ENCODE measurements at places on chromosomes 12 and 14.

GRCh38 chr12:117863002-117863709 lies 105.6 kb downstream of the KSR2 start:
- DNase-seq = peak; percentile 94

- DNase-seq = no peak
Measured at GRCh38 chr14:105145381-105146180, 23.0 kb downstream of the JAG2 start.

DNA sequence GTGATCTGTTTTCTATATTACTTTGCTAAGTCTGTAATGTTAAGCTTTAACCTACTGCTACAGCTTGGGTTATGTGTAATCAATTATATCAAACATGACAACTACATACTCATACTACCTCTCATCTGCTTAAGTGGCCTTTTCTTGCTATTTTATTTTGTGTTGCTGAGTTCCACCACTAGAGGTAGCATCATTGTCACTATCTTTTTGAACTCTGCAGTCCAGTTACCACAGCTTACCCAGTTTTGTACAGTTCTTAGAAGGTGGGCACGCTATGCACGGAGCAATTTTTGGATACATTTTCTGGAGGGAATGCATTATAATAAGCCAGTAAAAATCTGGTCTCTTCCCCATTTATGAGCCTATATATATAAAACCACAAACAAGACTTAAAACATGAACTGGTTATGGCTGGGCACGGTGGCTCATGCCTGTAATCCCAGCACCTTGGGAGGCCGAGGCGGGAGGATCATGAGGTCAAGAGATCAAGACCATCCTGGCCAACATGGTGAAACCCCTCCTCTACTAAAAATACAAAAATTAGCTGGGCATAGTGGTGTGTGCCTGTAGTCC lies 48.5 kb downstream of the SAV1 start:
- peak; percentile 72 for DNase-seq

DNA sequence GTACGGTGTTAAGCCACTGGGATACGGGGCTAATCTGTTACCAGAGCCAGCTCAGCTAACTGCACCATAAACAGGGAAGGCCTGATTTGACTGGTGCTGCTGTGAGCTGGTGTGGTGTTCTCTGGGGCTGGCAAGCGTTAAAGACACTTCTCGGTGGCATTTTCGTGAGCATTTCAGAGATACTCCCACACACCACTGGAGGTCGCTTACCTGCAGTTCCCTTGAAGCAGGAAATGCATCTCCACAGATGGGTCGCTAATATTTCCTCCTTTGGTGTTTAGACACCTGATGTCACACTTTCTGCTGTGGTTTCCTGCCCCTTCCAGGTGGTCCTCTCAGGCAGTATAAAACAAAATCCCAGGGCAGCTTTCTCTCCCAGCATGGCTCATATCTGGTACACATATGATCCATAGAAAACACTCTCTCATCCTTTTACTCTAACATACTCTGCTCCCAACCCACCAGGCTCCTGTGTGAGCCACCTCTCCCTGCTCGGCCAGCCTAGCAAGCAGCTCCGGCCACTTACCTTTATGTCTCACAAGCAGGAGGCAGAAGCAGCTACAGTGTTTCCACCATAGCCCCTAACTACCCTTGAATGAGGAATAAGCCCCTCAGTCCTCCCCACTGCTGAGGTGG lies 129.9 kb upstream of the GRIN2B start:
- peak; percentile 30 for DNase-seq

GRCh38 chr12:49645146-49646039 lies 22.0 kb downstream of the PRPF40B start:
- DNase-seq = no peak

- DNase-seq = peak; percentile 41
Measured at GRCh38 chr12:108634341-108634751, 652 bp upstream of the SELPLG start.

- DNase-seq = no peak
Measured at GRCh38 chr12:16603916-16604575, 1.9 kb downstream of the LMO3 start.
